ENCODE measurements at places on chromosomes 5 and 9. TPM values are rescaled to one million over a fixed set of nuclear protein-coding genes. Genes with fewer than 3 reads are reported as not detected.

Gene TAF11L10
- not detected for total RNA-seq

Gene CCDC152
- 6.1 TPM for total RNA-seq

Gene TRMO
- total RNA-seq: 12.0 TPM

Gene TIGD6
- total RNA-seq: 2.7 TPM

Gene TMEM232
- 11.8 TPM for total RNA-seq

Gene CDKN2A
- total RNA-seq: 1.5 TPM

Gene PCDHA10
- 9.6 TPM for total RNA-seq

Gene PTGES2
- total RNA-seq: 40.1 TPM

Gene UBAC1
- 24.6 TPM for total RNA-seq

Gene TMEM267
- 11.6 TPM for total RNA-seq

Gene REXO4
- 13.5 TPM for total RNA-seq

Data from temporal lobe (tissue), 4 donors.